Stimulated activated CD4-positive, alpha-beta T cell treated with anti-CD3 and anti-CD28 coated beads, Interleukin-4, amount 100 ng/mL, for 48 hours (primary cell): ENCODE measurements at places on chromosomes 2 and 18.

DNA sequence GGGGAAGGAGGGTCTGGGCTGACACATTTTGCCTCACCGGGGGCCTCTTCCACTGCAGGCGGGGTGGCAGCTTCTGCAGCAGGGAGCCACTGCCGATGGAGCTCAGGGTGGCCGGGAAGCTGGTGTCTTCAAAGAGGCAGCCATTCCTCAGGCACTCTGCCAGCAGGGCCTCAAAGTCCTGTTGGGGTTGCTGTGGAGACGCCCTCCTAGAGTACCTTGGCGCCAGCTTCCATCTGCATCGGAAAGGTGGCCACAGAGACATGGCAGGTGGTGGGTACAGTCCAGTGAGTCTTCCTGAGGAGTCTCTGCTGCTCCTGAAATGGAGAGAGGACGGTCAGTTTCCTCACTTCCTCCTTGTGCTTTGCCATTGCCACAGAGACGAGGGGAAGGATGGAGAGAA is 12.1 kb downstream of the CAPN14 start:
- DNase-seq: no peak

DNA sequence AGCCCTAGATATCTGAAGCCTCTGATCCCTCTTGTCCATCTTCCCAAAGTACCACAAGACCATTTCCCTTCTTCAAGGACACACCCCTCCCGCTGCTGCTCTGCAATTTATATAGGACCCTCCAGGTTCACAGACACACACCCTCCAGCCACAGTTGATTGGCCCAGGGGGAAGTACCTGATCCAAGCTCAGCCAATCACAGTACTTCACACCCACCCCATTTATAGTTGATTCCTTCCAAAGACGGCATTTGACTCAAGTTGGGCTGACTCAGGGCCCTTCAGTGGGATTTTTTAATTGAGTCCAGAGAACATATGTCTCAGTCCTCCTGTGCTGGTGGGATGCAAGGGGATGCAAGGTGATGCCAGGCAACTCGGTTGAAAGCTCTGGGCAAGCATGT is 59.2 kb downstream of the GYPC start:
- no peak for DNase-seq

- no peak for DNase-seq
Measured at GRCh38 chr2:168789776-168790175, 12.7 kb upstream of the NOSTRIN start.

DNA sequence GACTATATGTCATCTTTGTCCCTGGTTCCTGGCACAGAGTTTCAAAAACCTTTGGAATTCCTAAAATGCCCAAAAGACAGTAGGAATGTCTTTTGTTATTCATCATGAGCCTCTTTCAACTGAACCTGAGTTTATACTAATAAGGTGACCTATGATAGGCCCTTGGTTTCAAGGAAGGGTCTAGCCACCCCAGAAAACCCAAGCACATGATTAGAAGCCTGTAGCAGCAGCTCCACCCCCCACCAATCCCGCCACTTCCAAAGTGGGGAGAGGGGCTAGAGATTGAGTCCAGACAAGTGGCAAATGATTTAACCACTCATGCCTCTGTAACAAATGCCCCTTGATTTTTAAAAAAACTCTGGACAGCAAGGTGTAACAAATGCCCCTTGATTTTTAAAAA is 56.8 kb downstream of the ADD2 start:
- no peak for DNase-seq

GRCh38 chr18:3286159-3286558 is 24.2 kb downstream of the MYL12B start:
- DNase-seq: no peak

- no peak for DNase-seq
Measured at GRCh38 chr2:99088017-99088416, 53.5 kb upstream of the C2orf15 start.

DNA sequence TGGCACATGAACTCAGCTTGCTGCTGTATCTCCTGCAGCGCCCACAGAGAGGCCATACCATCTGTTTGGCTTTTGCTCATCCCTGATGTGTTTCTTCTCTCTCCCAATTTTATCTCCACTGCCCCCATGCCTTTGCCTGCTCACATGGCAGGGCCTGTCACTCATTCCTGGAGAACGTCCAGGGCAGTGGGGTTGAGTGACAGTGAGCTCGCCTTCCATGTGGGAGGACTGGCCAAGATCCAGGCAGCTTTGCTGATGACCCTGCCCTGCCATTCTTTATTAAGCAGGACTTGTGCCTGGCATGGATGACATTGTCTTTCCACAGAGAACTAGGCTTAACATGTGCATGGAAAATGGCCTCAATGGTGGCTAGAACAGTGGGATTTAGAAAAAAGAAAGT is 230.5 kb upstream of the THSD7B start:
- DNase-seq: no peak

DNA sequence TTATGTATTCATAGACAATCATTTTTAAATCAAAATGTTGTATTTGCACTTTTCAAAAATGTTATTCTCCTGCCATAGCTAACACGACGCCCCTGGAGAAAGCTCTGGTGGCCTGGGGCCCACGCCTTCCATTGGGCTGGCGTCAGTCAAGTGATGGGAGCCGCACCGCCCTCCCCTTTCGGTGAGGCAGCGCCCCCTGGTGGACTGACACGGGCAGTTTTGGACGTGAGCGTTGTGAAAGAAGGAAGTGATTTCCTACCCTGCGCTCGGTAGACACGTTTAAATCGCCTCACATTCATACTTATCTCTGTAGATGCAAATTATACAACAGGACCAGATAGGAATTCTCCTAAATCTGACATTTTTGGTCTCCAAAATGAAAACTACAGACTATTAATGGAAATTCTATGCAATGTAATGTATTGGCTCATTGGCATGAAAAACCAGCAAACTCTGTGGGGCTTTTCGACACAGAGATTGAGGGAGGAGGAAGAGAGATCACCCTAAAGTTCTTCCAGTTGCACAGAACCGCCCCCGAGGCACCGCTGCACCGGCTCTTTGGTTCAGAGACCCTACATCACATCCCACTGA is 326.2 kb upstream of the SOX11 start:
- peak; percentile 38 for DNase-seq

DNA sequence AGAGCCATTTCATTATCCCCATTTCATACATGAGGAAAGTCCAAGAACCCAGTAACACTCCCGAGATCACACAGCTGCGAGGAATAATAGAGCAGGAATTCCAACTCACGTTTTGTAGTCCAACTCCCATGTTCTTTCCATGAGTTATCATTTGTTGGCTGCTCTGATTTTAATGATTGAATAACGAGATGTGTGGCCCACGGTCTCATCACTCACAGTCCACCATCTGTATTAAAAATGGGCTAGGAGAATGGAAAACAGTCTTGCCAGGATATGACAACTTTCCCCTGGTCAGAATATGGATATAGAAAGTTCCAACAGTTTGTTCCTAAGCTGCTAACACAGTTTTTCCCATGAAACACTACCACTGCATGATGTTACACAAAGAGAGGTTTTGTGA is 147.5 kb downstream of the METTL4 start:
- no peak for DNase-seq

- no peak for DNase-seq
Measured at GRCh38 chr2:236508466-236508865, 61.2 kb upstream of the ACKR3 start.

DNA sequence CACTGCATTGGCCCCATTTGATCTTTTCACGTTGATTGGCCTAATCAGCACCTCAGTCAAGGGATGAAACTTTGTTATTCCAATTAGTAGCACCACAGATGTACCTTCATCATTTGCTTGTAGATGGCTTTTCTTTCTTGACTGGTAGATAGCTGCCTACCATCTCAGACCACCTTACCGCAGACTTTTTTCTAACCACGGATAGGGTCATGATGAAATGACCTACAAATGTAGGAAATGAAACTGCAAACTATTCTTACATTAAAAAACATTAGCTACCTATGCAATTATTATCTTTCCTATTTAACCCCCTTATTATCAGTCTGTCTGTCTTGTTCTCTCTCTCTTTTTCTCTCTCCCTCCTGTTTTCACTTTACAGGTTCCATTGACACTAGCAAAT is 22.4 kb upstream of the SLC25A52 start:
- DNase-seq: no peak

DNA sequence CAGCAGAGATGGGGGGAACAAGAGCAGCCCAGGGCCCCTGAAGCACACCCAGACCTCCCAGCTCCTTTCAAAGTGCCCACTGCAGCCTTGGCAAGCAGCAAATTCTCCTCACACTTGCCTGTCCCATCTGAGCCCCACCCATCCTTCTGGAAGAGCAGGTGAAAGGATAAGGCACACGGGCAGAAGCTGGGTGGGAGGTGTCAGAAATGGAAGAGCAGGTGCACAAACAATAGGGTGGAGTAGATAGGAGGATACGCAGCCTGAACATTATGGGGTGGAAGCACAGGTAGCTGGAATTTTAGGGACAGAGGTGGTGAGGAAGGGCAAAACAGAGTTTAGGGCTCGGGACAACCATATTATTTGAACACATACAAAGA is 69.2 kb downstream of the TNS1 start:
- DNase-seq: no peak

DNA sequence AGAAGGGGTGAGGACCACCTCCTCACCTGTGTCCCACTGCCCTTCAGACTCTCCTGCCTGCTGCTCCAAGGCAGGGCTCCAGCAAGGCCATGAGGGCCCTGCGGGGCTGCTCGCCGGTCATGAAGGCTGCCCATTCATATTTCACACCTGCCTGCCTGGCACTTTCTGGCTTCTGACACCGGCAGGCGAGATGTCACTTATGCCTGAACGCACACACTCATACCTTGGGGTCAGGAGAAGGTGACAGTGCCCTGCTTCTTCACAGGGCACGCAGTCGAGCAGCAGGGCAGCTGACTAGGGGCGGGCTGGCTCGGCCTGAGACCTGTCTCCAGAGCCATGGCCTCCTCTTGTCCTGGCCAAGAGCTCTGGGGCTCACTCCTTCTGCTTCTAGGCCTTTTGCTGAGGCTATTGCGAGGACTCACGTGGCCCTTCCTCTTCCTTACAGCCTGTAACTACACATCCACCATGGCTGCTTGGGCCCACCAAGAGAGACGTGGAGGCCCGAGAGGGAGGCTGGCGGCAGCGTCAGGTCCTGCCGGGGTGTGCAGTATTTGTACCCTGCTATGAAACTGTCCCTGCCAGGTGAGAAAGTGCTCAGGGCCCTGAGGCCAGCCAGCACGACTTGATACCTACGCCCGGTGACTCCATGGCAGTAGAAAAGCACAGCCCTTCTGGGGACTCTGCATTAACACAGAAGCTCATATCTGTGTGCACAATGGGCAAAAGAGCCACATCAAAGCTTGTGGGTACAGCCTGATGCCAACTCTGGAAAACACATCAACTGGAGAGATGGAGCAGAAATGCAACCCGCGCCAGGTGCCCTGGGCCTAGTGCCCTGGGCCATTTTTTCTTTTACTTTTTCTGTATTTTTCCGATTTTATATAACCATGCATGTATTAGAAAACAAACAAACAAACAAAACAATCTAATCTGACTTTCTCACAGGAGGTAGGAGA is 30.6 kb downstream of the HS6ST1 start:
- no peak for DNase-seq

- no peak for DNase-seq
Measured at GRCh38 chr2:217618744-217619143, 384.1 kb downstream of the TNS1 start.

- no peak for DNase-seq
Measured at GRCh38 chr18:13536578-13536977, 189.8 kb downstream of the FAM210A start.

DNA sequence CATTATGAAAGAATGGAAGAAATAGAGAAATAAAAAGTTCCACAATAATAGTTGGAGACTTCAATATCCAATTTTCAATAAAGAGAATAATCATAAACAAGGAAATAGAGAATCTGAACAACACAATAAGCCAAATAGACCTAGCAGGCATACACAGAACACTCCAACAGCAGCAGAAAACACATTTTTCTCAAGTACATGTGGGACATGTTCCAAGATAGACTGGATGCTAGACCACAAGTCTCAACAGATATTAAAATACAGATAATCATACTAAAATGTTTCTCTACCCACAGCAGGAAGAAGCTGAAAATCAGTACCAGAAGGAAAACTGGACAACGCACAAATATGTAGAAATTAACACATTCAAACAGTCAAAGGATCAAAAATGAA is 113.9 kb downstream of the USP34 start:
- DNase-seq: no peak

- DNase-seq: no peak
Measured at GRCh38 chr2:1561811-1562421, 148.7 kb downstream of the TPO start.

DNA sequence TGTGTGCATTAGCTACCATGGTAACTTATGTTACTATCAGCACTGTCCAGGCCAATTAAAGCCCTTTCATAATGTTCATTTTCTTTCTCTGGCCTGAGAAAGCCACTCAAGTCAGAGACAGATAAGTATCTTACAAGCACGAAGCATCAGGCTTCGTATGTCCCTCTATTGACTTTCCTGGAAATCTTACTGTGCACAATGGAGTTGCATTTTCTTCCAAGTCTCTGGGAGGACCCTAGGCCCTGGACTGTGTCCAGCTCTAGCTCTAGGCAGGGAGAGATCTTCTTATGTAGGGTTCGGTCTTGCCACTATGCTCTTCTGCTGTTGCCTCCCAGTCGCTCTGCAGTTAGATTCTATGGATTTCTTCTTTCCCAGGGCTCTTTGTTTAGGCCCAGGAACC is 40.0 kb upstream of the ITGA6 start:
- no peak for DNase-seq
